Left colon (tissue), 2 donors: ENCODE measurements at places on chromosomes 6 and 20.

GRCh38 chr6:86529635-86530034 is 407.7 kb upstream of the HTR1E start:
- DNase-seq, result no peak

- DNase-seq, result no peak
Measured at GRCh38 chr20:4104842-4105241, 89.5 kb upstream of the RNF24 start.

- no peak for DNase-seq
Measured at GRCh38 chr6:50442531-50443040, 270.7 kb upstream of the TFAP2D start.

DNA sequence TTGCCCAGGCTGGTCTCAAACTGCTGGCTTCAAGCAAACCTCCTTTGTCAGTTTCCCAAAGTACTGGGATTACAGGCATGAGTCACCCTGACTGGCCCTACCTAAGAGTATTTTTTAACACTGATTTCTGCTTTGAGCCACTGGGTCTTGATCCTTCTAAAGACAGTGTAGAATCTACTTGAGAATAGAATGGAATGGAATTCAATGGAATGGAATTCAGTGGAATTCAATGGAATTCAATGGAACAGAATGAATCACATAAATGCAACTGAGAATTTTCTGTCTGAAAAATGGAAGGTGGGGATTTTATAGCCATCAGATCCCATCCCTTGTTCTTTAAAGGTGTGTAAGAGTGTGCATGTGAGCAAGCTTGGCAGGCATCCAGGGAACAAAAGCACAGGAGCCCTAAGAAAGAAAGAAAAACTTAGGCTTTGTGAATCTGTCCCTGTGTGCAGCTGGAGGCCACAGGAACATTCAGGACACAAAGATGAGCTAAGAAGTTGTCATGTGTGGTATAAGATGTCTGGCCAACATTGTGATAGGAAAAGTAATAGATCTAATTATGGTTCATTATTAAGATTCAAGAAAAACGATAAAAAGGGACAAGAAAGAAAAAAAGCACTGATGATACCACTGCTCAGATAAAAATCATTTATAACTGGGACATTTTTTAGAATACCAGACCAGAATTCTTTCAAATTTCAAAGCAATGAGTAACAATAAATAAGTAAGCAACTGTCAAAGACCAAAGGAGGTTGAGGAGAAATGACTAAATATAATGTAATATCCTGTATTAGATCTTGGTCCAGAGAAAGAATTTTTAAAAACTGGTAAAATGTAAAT is 681.0 kb upstream of the GJE1 start:
- no peak for DNase-seq

DNA sequence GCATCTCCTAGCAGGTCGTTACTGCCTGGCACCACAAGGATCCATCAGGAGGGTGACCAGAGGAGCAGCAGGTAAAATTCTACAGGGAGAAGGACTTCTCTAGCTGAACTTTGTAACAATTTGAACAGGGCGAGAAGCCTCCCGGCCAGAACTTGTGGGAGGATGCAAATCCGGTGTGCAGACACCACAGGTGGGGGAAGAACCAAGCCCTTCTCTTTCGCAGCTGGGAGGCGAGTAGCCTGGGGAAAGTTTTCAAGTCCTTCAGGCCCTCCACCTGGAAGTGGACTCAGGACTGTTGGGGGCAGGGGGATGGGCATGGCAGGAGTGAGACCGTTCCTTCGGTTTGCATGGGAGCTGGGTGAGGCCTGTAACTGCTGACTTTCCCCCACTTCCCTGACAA is 42.7 kb upstream of the FAM210B start:
- no peak for DNase-seq

DNA sequence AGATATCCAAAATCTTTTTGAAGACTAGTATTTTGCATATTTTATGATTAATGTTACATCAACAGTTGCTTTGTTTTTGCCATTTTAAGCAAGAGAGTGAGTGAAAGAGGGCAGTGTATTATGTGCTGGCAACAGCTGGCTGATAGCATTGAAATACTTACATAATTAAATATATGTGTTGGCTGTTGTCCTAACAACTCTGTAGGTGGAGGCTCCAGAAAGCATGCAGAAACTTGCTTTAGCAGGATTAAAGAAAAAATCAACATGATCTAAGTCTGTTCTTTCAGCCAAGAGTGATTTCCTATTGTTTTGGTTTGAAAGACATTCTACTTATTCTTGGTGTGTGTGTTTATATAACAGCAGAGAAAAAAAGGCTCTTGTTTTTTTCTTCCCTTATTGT is 127.5 kb downstream of the CDKAL1 start:
- no peak for DNase-seq

GRCh38 chr6:125346926-125347563 is 45.3 kb upstream of the HDDC2 start:
- no peak for DNase-seq

DNA sequence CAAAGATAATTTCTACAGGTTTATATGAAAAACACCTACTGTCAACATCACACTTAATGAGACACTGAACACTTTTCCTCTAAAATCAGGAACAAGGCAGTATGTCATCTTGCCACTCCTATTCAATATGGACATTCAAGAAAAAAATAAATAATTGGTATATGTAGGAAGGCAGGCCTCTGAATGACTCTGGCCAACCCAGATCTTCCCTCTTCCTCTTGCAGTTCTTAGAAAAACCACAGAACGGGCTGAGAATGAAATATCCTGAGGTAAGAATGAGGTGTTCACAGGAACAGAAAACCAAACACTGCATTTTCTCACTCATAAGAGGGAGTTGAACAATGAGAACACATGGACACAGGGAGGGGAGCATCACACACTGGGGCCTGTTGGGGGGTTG is 1207.2 kb upstream of the CITED2 start:
- DNase-seq, result no peak

DNA sequence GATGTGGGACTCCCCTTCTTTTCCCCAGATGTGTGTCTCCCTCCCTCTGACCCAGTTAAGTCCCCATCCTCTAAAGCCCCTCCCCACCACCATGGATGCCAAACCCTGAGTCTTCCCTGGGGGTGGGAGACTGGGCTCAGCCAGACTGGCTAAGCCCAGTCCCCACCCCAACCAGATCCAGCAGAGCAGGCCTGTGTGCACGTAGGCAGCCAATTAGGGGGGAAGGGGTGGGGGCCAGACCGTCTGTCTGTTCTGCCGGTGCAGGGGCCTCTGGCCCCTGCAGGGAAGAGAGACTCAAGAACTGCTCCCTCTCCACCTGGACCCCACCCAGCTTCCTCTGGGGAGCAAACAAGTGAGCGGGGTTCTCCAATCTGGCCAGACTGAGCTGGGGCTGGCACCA is 605 bp downstream of the COX4I2 start:
- no peak for DNase-seq

- DNase-seq, result peak; percentile 40
Measured at GRCh38 chr20:17431621-17432364, 99.4 kb downstream of the BFSP1 start.

GRCh38 chr6:43339168-43339567 is 30.3 kb downstream of the ZNF318 start:
- DNase-seq, result no peak

GRCh38 chr6:14189074-14189473 is 71.5 kb downstream of the CD83 start:
- no peak for DNase-seq

DNA sequence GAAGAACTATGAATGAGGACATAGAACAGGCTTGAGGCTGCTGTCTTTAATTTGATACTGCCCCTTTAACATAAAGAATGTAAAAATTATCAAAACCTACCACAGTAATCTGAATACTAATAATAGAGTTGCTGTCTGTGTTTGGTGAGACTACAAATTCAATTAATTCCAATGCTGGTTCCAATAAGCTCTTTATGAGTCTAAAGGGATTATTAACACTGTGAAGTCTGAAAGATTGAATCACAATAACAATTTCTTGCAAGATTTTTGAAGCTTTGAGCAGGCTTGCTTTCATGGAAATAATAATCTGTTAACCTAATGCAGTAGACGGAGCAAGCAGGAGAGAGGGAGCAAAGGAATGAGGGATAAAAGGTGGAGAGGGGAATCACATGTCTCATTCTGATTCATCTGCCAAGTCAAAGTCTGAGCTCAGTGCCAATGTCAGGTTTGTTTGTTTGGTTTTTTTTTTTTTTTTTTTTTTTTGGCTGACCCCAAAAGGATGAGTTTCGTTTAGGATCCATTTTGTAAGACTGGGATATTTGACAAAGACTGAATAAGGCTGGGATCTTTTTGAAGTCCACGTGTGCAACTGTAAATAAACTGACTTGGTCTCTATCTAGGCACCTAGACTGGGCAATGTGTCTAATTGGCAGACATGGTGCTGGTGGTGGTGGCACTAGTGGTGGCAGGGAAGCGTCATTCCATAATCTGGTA is 211.6 kb downstream of the RNF144B start:
- DNase-seq, result no peak

GRCh38 chr20:58246346-58246745 is 17.9 kb upstream of the ANKRD60 start:
- peak; percentile 37 for DNase-seq

GRCh38 chr20:57315083-57315975 is 14.3 kb upstream of the SPO11 start:
- no peak for DNase-seq

DNA sequence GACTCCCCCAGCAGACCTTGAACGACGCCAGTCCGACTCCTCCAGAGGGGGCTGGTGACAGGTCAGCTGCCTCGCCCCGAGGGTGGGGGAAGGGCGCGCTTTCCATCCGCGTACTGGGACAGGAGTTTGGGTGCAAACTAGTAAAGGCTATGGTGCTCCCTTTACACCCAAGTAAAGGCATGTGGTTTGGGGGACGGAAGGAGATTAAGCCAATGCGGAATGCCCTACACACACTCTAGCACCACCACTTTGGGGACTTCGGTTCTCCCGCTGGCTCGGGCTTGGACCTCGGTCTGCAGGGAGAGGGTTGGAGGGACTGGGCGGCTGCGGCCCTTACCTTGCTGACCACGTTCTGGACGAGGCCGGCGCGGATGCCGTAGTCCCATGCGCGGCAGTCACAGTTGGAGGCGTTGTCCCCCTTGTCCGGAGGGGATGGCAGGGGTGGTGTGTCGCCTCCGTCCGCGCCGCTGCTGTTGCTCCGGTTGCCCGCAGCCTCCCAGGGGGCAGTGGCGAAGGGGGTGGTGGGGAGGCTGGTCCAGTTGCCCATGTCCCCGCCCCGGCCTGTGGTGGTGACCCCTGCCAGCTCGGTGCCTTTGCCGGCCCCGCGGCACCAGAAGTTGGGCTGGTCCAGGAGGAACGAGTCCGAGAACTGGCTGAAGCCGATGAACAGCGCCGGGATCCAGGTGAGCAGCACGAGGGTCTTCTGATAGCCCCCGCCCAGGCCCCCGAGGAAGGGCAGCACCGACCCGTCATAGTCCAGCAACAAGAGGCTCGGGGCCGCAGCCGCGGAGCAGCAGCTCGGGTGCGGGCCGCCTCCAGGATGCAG is 1.1 kb downstream of the SLC22A23 start:
- DNase-seq, result peak; percentile 70

DNA sequence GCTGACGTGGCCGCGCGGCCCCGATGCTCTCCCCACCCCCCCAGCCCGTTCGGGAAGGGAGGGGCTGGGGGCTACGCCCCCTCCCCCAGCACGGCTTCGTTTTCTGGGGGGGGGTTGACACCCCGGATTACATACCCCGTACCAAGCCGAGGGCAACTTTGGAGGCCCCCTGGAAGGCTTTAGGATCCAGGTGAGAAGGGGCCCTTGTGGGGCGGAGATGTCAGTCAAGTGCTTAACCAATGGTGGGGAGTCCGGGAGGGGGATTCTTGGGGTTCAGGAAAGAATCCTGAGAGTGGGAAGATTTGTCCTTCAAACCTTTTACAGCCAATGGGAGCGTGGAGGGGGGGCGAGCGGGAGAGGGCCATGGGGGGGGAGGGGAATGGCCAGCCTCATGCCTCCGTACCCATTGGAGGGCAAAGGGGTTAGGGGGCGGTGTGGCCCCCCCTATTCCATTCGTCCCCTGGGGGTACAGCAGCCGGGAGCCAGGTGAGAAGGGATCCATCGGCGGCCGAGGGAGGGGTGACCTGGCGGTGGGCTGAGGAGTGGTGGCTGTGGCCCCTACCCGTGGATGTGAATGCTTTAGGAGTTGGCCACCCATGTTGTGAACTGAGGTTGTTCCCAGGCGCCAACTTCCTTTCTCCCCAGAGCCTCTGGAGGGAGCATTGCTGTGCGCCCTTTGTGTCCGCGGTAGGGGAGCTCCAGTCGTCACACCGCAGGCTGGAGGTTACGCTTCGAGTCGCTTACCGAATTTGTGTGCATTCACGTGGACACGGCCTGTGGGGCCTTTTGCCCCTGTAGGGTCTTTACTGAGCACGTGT is 682 bp downstream of the BRD2 start:
- DNase-seq, result peak; percentile 72

- no peak for DNase-seq
Measured at GRCh38 chr6:26363882-26364701, 906 bp upstream of the BTN3A2 start.

DNA sequence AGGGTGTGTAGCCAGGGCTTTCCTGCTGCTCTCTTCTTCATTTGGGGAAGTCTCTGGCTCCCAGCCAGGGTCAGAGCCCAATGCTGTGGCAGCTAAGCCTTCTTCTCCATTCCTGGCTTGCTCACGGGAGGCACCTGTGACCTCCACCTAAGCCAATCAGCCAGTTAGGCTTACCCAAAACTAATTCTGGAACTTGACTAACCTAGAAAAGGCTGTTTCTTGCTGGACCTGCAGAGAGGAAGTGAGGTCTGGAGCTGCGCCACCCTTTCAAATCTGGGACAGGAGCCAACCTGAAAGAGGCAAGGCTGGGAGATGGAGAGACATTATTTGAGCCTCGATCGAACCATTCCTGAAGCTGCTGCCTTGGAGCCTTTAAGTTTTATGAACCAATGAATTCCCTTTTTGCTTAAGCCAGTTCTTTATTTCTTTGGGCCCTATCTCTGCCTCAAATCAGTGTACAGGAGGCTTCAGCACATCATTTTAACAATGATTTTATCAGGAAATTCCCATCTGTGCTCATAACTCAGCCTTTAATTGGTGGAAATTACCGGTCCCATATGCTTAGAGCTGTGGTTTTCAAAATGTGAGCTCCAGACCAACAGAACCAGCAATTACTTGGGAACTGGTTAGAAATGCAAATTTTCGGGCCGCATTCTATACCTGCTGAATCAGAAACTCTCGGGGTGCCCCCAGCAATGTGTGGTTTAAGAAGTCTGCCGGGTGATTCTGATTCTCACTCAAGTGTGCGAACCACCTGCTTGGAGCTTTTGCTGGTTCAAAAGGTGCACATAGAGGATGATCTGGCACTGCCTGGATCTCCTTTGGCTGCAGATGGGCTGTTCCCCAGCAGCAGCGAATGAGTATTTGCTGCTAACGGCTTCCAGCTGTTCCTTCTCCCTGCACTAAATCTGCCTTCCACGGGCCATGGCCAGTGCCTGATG is 97.4 kb upstream of the RNF24 start:
- DNase-seq, result peak; percentile 54

GRCh38 chr6:145815309-145816274 is 997 bp upstream of the FBXO30 start:
- peak; percentile 32 for DNase-seq
